ENCODE measurements at places on chromosomes 1 and 21.

GRCh38 chr1:229273507-229274232 is 2.8 kb downstream of the RAB4A start:
- peak; percentile 66 for DNase-seq

DNA sequence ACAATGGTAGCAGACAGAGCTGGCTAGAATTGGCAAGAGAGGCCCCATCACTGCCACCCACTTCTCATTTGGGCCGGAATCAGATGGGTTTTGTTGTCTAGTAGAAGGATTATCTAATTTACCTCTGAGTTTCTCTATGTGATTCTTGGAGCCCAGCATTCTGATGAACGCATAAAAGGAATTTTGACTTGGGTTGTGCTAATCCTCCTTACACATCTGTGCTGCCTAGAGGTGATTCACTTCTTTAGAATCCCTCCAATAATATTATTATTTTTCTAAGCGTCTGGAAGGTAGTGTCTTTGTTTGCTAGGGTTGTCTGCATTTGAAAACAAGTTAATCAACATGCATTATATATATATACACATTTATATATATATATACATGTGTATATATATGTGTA is 118.1 kb downstream of the RUNX1 start:
- no peak for DNase-seq

DNA sequence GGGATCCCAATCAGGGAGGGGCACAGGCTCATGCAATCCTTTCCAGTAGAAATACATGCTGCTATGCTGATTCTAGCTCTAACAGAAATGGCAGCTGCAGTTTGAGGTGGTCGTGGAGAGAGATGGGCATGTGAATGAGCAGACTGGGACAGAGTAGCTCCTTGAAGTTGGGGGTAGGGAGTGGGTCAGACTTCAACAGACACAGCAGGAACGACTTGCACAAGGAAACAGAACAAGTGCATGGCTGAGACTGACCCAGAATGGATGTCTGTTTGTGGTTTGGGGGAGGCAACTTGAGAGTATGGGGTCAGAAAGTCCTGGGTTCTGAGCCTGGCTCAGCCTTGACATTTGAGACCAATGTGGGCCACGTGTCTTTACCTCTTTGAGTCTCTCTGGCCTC is 25.1 kb upstream of the TRABD2B start:
- no peak for DNase-seq

DNA sequence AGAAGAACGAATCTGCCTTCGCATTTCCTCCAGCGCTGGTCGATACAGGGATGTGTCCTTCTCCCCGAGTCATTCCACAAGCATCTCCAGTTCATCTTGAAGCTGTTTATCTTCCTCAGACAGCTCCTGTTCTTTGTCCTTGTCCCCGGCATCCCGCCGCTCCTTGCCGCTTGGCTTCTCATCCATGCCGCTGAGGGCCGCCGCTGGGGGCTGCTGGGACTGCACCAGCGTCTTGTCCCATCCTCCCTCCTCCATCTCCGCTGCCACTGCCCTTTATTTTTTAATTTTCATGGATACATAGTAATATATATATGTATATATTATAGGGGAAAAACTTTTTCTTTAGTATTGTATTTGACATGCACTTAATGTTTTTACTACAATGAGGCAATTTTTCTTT is 53.4 kb downstream of the FMN2 start:
- no peak for DNase-seq

GRCh38 chr1:205255941-205256780 is 28.4 kb downstream of the TMCC2 start:
- DNase-seq, result peak; percentile 90

DNA sequence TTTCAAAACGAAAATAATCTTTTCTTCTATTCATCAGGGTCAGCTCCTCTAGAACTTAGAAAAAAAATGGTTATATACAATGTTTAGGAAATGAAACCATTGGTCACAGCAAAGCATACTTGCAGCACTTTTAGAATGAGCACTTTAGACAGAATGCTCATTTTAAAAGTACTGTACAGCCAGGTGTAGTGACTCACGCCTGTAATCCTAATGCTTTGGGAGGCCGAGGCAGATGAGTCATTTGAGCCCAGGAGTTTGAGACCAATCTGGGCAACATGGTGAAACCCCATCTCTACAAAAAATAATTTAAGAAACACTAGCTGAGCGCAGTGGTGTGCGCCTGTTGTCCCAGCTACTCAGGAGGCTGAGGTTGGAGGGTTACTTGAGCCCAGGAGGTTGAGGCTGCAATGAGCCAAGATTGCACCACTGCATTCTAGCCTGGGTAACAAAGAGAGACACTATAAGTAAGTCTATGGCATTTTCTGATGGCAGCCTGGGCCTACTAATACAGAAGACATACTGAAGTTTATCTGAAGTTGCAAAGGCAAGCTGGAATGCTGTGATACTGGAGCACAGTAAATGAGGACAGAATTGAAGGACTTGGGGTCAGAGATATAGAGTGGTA is 48.9 kb upstream of the ZNF326 start:
- DNase-seq, result no peak

GRCh38 chr1:116880917-116881316 is 28.8 kb upstream of the PTGFRN start:
- DNase-seq, result no peak

GRCh38 chr1:6048179-6048867 is 2.6 kb downstream of the KCNAB2 start:
- DNase-seq, result no peak

DNA sequence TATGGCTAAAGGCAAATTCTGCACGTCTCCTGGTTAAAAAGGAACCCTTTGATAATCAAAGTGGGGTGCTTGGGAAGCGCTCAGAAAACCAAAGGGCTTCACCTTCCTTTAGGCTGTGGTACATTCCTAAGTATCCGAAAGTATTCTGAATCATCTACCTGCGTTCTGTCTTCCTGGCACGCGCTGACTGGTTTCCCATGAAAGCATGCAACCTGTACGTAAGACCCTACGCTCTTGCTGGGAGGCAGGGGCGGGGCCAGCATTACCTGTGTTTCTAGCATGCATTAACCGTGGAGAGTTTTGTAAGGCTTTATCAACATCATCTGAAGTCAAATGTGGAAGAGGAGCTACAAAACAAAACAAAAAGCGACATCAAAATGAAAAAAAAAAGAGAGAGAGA is 96.0 kb downstream of the ERG start:
- DNase-seq, result no peak

DNA sequence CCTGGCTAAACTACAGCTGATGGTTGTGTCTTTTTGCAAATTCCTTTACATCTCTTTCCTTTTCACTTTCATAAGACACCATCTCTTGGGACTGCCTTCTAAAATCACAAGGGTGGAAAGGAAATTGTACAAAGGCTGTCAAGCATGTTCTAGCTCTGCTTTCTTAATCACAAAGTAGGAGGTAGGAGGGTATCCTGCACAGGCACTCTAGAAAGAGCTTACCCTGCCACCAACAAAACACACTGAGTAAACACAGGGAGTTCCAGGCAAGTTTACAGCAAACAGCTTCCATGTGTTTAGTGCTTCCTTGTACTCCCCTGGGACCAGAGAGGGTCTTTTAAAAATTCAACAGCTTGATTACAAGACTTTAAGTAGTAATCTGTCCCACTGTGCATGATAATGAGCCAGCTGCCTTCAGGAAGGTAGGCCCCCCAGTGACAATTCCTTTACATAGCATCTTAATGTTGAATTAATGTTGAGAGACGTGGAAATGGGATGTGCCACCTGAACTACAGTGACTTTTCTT is 2.4 kb downstream of the PLPP3 start:
- DNase-seq, result peak; percentile 50

- DNase-seq, result no peak
These were observed 166.3 kb downstream of the TBX15 start for GRCh38 chr1:118821801-118822200.

DNA sequence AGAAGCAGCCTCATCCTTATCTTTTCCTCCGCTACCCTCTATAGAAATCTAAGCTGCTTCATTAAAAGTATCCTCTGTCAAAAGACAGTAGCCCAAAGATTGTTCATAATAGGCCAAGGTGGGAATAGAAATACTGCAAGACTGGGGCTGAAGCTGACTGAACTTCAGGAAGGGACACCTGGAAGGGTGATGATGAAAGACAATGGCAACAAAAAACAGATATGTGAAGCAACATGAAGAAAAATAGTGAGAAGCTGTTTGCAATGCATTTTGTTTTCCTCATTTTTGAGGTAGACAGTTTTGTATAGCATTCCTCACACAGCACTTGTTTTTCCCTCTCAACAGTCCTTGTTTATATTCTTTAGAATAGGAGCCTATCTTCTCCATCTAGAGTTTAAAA is 16.9 kb downstream of the DCAF8 start:
- no peak for DNase-seq

Data from HuH-7 (cell line).